ENCODE measurements at places on chromosomes 6 and 20. TPM values are rescaled to one million over a fixed set of nuclear protein-coding genes. Genes with fewer than 3 reads are reported as not detected.

Gene COL9A3
- total RNA-seq: 5.1 TPM

Gene PCNA
- total RNA-seq: 52.0 TPM

Gene IMPG1
- total RNA-seq: not detected

Gene ARMC2
- total RNA-seq: 10.9 TPM

Gene C20orf144
- total RNA-seq: not detected

Gene MAS1
- total RNA-seq: not detected

Gene SLC52A3
- 19.1 TPM for total RNA-seq

Gene SLC18B1
- 12.8 TPM for total RNA-seq

Gene TMEM74B
- 3.6 TPM for total RNA-seq

Gene LPA
- 2.5 TPM for total RNA-seq

Gene FHL5
- 14.9 TPM for total RNA-seq

Gene IER3
- total RNA-seq: 23.8 TPM

Gene CDH4
- 0.26 TPM for total RNA-seq

Gene DEFB127
- not detected for total RNA-seq

Gene ENPP5
- total RNA-seq: 12.5 TPM

Gene CTAGE9
- not detected for total RNA-seq

Gene PERP
- 95.5 TPM for total RNA-seq

Gene OOEP
- total RNA-seq: not detected

Gene LAMA2
- total RNA-seq: 43.4 TPM

Gene FOXC1
- 41.9 TPM for total RNA-seq

Gene TBX18
- total RNA-seq: 84.1 TPM

Gene CNPY3
- 45.6 TPM for total RNA-seq

Gene PPP1R3G
- 2.9 TPM for total RNA-seq

Gene PRSS35
- total RNA-seq: 0.44 TPM

Gene RSPO3
- 4.1 TPM for total RNA-seq

Gene GRM1
- not detected for total RNA-seq

Gene SOX18
- 28.1 TPM for total RNA-seq

Gene PLN
- total RNA-seq: 89.3 TPM

Gene TCF19
- 5.9 TPM for total RNA-seq

Gene SEMG1
- total RNA-seq: not detected

Gene GPX5
- not detected for total RNA-seq

Gene PRDM13
- total RNA-seq: not detected

Gene SMIM28
- not detected for total RNA-seq

Gene MEP1A
- total RNA-seq: not detected

Gene FOXS1
- total RNA-seq: not detected

Gene HAO1
- total RNA-seq: not detected

Measured in ureter (tissue), 1 donor.